Fibroblast of skin of left quadriceps (primary cell): ENCODE measurements at places on chromosomes 3 and 15.

DNA sequence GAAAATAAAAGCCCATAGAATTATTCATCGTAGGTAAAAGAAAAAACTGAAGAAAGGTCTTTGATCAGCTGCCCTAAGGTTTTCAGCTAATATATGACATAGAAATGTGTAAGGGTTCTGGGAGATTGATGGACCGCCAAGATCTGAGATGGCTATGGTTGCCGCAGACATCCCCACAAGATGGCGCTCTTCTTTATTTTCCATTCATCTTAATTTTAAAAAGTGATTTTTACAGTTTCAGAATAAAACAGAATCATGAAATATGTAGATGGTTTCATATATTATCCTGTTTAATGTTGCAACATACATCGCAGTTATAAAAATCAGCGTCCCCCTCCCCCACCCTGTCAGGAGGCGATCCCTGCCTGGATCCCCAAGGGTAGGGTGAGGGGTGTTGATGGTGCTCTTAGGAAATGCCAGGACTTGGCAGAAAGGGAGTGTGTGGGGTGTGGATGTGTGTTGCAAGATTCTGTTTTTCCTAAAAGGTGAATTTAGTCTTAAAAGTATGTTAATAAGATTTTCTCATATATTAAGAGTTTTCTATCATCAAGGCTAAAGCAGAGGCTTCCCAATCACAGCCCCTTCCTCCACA, 68.8 kb downstream of the ANXA2 start:
- DNase-seq: no peak

DNA sequence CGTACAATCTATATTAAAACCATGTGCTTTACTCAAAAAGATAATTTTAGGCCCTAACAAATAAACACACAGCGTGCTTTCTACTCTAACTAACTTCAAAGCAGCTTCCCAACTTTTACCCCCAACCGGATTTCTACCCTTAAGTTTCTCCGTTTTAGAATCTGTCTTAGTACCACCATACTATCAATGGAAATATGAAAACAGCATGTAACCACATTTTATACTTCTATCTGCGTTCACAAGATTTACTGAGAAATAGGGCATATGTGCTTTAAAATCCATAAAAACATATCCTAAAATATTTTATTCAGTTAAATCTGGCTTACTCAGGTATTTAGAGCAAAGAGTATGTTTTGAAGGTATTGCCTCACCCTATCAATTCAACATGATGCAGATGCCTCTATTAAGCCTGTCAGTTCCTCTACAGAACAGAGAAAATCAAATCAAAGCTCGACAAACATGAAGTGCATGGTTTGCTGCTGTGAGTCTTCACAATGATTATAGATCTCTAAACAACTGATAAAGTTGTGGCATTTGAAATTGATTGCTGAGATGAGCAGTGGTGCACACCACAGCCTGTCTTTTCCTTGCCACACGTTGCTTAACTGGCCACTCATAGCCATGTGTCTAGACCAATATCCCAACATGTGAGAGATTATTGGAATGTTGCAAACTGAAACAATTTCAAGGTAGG, 44.5 kb upstream of the ZPLD1 start:
- DNase-seq: no peak

GRCh38 chr3:62876064-62876463, 848 bp upstream of the CADPS start:
- DNase-seq: peak; percentile 33

GRCh38 chr3:79517766-79518413, 249.9 kb downstream of the ROBO1 start:
- no peak for DNase-seq

GRCh38 chr15:90201944-90202375, 830 bp downstream of the SEMA4B start:
- no peak for DNase-seq

DNA sequence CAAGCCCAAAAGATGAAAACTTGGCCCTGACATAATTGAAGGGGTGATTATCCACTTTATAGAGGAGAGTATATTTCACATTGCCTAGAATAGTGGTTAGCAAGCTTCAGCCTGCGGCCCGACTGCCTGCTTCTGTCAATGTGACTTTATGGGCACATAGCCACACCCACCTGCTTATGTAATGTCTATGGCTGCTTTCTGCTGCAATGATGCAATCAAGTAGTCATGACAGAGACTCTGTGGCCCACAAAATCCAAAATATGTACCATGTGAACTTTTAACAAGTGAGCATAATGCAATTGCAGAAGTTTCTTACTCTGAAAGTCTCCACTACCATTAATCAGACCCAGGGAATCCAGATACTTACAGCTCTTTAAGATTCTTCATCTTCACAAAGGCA, 103.1 kb downstream of the LRIG1 start:
- DNase-seq: no peak

GRCh38 chr15:78739996-78740903, 71.0 kb downstream of the ADAMTS7 start:
- DNase-seq: no peak

- DNase-seq: no peak
These were observed 76.0 kb downstream of the FEM1B start for GRCh38 chr15:68353421-68354135.

GRCh38 chr15:60218256-60218655, 179.5 kb downstream of the ANXA2 start:
- DNase-seq: no peak

DNA sequence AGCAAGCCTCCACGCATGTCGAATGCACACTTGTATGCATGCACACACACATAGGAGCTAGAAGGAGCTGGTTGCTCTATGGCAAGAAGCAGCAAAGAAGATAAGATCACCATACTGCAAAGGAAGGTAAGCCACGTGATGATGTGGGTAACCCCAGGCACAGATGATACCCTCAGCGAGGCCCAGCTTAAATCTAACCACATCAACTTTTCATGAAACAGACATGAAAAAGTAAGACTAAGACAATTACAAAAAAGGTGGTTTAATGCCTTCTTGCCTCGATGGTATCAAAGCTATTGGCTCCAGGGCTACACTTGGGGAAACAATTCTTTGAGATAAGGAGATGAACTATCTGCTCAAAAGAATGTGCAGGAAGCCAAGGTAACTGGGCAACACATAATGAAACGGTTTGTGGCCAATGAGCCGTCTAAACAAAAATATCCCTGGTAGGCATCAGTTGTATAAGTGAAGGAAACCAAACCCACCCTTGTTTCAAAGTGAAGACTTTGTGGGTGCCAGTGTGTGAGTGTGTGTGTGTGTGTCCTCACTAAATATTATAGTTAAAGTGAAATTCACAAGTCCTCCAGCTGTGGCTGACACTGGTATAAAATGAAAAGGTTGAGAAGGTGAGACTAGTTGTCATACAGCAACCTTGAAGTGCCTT, 365.7 kb upstream of the ICE2 start:
- no peak for DNase-seq

- DNase-seq: no peak
These were observed 78.7 kb downstream of the ITPR1 start for GRCh38 chr3:4571690-4572334.

DNA sequence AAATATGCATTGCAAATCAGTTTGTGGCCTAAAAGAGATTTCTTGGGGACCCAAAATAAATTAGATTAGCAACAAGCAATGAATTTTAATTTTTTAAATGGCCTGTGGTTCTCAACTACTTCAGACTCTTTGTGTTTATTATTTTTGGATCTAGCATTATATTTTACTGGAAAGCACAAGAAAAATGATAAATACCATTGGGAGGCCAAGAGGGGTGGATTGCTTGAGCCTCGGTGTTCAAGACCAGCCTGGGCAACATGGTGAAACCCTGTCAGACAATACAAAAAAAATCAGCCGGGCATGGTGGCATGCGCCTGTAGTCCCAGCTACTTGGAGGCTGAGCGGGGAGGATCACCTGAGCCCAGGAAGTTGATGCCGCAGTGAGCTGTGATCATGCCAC, 13.6 kb downstream of the LACTB start:
- no peak for DNase-seq

- no peak for DNase-seq
These were observed 40.2 kb downstream of the TRANK1 start for GRCh38 chr3:36904641-36905040.

GRCh38 chr3:177262396-177262795, 65.1 kb upstream of the TBL1XR1 start:
- no peak for DNase-seq

- no peak for DNase-seq
These were observed 1.8 kb upstream of the PCBP4 start for GRCh38 chr3:51968883-51969678.

- DNase-seq: no peak
These were observed 8.5 kb downstream of the SHOX2 start for GRCh38 chr3:158097593-158098308.

- peak; percentile 35 for DNase-seq
These were observed 72.6 kb upstream of the DPH6 start for GRCh38 chr15:35618260-35619188.
